CD4-positive, alpha-beta T cell treated with Interleukin-10 for 1 hour (primary cell): ENCODE measurements at places on chromosomes 2 and 18.

DNA sequence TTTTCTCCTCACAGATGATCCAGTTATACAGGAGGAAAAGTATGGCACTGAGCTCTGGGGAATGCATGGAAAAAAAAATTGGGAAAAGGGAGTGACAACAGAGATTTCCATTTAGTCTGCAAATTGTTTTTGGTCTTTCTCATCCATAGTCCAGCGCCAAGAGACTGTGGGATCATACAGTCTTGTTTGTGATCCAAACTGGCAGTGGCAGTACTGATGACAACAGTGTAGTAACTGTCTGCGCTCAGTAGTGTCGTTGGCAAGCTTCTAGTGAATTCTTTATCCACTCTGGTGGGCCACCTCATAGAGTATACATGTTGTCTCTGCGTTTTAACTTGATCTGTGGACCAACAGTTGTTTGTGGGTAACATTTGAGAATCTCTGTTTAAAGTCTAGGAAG is 37.9 kb downstream of the GALNT1 start:
- DNase-seq, result no peak

DNA sequence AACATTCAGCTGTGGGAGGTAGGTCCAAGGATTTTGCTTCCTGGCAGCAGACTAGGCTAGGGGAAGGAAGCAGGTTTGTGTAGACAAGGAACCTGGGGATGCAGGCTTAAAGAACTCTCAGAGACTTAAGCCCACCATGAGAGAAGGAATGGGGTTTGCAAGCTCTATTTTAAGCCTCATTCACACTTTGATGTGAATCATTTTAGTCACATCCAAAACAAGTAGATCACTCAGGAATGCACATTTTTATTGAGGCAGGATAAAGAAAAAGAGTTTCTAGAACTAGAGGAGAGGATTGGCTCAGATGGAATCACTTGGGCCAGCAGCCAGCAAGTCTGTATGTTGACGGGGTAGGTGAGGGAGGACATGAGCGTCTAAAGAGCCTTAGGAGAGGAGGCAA is 3.3 kb upstream of the NAPG start:
- DNase-seq, result no peak

- DNase-seq, result no peak
These were observed 316.5 kb downstream of the SOX11 start for GRCh38 chr2:6008726-6009125.

DNA sequence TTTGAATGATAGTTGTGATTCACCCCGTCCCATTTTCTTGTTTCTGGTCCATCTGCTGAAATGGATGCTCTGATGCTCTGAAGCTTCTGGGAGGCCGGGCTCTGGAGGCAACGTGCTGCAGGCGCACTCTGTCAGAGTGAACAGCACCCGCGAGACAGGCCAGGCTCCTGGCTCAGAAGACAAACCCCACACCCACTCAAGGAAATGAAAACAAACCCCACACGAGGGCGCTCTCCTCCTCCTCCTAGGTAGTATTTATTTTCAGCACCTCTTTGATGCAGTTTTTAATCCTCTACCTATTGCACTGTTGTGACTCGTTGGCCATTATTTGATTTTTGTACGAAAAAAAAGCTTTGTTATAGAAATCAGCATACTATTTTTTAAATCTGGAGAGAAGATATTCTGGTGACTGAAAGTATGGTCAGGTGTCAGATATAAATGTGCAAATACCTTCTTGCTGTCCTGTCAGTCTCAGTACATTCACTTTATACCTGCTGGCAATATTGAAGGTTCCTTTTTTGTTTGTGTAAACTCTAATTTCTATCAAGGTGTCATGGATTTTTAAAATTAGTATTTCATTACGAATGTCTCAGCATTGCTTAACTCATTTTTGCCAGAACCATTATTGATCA is 10.3 kb upstream of the CHST10 start:
- DNase-seq, result peak; percentile 58

DNA sequence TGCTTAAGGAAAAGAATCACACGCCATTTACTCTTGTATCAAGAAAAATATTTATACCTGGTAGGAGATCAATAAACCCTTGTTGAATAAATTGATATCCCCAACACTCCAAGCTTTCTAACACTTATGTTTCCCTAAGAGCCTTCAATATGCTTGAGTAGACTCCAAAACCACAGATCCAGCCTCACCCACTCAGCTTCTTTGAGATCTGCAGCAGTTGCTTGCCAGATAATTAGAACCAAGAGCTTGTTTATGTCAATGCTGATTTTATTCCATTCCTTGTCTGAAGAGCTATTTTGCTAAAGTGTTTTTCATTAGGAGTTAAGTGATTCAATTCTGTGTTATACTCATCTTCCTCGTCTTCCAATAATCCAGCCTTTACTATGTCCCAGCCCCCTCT is 26.3 kb upstream of the CRIM1 start:
- no peak for DNase-seq

- DNase-seq, result no peak
These were observed 146.2 kb upstream of the ITGA4 start for GRCh38 chr2:181310967-181311366.

GRCh38 chr18:65329010-65329409 is 421.8 kb upstream of the CDH7 start:
- no peak for DNase-seq

- no peak for DNase-seq
These were observed 405.5 kb downstream of the MEIS1 start for GRCh38 chr2:66840321-66841002.

GRCh38 chr18:23071285-23071684 is 64.0 kb upstream of the CABLES1 start:
- peak; percentile 87 for DNase-seq

DNA sequence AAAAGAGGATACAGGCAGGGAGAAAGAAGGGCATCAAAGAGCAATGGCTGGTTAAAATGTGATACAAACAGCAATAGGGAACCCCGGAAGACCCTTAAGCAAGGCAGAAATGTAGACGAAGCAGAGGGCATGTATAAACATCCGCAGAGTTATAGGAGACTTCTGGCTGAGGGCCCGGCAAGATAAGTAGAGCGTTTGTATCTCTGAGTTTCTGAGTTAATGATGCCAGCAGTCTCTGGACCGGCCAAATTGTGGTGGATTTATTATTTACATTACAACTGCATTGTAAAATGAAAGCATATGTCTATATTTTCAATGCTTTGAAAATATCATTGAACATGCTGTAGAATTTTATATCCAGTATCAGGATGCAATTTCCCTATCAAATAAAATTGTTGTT is 148.0 kb upstream of the KCTD1 start:
- no peak for DNase-seq

DNA sequence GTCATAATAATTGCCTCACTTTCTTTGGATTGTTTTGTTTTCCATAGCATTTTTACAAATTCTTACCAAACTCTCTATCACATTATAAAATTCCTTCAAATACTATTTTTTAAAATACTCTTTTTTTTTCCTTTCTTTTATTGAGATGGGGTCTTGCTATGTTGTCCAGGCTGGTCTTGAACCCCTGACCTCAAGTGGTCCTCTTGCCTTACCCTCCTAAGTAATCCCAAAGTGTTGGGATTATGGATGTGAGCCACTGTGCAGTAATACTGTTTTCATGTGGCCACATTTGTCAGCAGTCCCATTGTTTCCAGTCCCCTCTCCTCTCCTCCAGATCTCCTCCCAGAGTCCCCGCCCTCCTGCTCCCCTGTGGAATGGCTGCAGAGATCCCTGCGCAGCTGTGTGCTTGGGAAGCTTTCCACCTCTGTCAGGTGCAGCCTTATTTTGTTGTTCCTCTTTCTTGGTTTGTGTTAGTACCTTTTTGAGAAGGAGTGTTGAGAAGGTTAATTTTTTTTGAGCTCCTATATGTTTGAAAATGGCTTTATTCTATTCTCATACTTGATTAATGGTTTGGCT is 227.3 kb downstream of the LOXHD1 start:
- no peak for DNase-seq

- DNase-seq, result no peak
These were observed 38.1 kb upstream of the RTN4 start for GRCh38 chr2:55088400-55088799.

- peak; percentile 52 for DNase-seq
These were observed 3.6 kb upstream of the DLX2 start for GRCh38 chr2:172106108-172106961.

DNA sequence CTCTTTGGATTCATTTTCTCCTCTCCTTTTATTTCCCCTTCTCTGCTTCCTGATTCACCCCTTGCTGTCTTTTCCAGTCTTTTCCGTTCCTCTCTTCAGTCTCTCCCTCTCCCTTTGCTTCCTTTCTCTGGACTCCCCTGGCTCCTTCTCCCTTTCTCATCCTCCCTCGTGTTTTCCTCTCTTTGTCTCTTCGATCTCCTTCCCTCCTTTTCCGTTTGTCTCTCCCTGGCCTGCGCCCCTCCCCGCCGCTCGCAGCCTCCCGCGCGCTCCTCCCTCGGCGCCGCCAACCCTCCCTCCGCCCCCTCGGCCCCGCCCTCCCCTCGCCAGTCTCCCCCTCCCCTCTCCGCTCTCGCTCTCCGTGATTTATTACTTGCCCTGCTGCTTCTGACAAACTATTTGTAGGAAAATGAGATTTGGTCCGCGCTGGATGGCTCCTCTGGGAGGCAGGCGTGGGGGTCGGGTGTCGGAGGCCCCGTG is 46.0 kb upstream of the PAX8 start:
- DNase-seq, result peak; percentile 11

DNA sequence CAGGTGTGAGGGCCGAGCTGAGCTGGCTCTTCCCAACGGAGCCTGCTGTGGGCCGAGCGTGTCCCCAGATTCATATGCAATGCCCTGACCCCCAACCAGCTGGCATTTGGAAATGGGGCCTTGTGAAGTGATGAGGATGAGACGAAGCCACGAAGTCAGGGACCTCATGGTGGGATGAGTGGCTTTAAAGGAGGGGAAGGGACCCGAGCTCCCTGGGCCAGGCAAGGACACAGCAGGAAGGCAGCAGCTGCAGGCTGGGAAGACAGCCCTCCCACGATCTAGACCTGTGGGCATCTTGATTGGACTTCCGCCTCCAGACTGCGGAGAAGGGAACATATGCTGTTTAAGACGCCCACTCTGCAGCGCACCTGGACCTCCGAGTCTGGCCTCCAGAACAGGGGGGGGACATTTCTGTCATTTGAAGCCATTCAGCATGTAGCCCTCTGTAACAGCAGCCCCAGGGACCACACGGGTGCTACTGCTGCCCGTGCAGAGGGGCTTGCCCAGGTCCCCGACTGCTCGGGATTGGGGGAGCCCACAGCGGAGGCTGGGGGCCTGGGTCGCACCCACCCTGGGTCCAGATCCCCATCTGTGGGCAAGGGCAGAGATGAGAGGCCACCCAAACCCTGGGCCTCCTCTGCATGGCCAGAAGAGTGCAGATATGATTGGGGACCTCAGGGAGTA is 27.2 kb downstream of the KIF1A start:
- no peak for DNase-seq

- no peak for DNase-seq
These were observed 41.1 kb upstream of the NAB1 start for GRCh38 chr2:190607657-190608357.

- DNase-seq, result peak; percentile 17
These were observed 216.8 kb downstream of the UBE2E3 start for GRCh38 chr2:181197140-181197760.

- DNase-seq, result no peak
These were observed 72.9 kb downstream of the PRPF40A start for GRCh38 chr2:152644189-152644873.

GRCh38 chr2:62884514-62884913 is 166.1 kb upstream of the OTX1 start:
- no peak for DNase-seq

DNA sequence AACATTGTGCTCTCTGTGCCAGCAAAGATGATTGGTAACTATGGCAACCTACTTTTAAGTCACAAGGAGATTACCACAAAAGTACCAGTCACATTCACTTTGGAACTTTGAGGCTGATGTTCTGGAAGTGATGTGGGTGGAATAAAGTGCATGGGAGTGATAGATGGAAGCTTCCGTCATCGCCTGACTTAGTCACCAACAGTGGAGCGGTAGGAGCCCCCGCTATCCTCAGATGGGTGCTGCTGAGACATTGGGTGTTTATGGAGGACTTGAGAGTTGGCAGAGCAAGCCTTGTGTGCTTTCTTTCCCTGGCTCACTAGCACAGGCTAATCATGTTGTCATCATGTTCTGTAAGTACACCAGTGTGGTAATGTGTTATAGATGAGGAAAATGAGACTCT is 4.6 kb downstream of the PPP1R7 start:
- DNase-seq, result no peak

DNA sequence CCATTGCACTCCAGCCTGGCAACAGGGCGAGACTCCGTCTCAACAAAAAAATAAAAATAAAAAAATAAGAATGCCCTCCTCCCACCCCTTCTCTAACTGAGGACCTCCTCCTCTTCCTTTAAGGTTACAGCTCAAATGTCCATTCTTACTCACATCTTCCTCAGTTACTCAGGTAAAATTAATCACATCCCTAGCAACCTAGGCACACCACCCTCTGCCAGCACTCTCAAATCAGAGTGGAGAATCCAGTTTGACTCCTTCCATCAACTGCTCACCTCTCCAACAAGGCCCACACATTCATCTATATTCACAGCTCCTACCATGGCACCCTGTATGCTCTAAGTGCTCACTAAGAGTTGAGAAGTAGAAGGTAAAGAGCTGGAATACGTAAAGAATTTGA is 254.3 kb downstream of the ZEB2 start:
- DNase-seq, result no peak

- DNase-seq, result no peak
These were observed 132.7 kb downstream of the TSN start for GRCh38 chr2:121888189-121888557.

- DNase-seq, result no peak
These were observed 88.0 kb downstream of the SOCS6 start for GRCh38 chr18:70376914-70377258.

GRCh38 chr2:165420231-165420630 is 49.3 kb upstream of the CSRNP3 start:
- no peak for DNase-seq

DNA sequence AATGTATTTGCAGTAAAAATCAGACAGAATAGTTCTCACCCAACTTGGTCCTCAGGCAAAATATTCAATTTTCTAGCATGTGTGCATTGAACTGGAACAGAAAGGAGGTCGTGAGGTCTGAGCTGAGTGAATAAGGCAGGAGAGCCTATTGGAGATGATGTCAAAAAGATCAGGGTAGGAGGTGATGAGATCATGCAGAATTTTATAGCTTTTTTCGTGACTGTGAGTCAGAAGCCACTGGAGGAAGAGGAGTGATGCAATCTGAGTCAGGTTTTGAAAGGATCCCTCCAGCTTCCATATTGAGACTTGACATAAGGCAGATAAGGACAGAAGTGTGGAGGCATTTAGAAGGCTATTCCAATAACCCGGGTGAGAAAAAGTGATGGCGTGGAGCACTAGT is 299.5 kb upstream of the SOX11 start:
- DNase-seq, result no peak

GRCh38 chr2:178265851-178266250 is 71.5 kb downstream of the OSBPL6 start:
- DNase-seq, result no peak

GRCh38 chr2:210568108-210568507 is 11.7 kb downstream of the CPS1 start:
- DNase-seq, result no peak

GRCh38 chr2:147449323-147449991 is 395.4 kb upstream of the ACVR2A start:
- peak; percentile 65 for DNase-seq
